ENCODE measurements at places on chromosomes 16 and 17.
A peak's percentile ranks its signal among the peaks of the same experiment; 100 is the strongest.

DNA sequence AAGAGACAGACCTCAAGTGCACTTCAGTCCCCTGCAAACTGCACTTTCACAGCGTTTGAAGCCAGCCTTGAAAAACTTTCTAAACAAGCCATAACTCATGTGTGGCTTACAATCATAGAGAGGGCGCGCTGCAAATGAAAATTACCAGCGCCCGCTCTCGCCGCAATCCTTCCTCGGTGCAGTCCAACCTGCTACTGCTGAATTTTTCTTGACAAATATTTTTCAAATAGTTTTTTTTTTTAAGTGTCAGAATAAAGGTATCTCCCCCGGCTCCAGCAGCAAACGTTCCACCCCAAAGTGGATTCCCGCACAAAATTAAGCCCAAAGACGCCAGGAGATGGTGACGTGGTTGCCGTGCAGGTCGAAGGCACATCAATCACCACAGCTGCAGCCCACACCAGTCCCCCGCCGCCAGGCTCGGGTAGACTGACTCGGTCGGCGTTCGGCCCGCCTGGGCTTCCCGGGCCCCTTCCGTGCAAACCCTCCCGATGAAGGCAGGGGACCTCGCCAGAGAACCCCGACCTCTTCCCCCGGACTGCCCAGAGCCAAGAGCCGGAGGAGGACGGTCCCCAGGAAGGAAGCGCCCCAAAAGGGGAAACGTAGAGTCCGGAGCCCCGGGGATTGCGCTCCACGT lies 630 bp downstream of the GRB2 start:
- DNase-seq = no peak

GRCh38 chr16:78780808-78781207 lies 681.4 kb downstream of the WWOX start:
- no peak for DNase-seq

DNA sequence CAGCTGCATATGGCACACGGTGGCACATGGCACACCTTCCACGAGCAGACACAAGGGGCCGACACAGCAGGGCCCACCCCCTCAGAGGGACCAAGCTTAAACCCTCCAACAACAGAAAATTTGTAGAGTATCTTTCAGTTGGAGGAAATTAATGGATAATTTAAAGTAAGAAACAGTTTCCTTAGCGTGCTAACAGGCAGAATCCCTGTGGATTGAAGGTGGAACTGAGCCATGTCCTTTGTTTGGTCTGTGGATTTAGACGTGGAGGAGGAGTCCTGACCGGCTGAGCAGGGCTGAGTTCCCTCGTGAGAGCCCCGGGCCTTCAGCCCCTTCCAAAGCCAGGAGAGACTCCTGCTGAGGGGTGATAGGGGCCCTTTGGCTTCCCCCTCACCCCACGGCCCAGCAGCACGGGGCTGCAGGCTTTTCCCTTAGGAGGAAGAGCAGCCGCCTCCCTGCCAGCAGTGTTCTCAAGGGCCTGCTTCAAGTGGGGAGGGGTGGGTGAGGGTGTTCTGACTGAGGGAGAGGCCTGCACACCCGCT lies 1.4 kb upstream of the CYB561 start:
- no peak for DNase-seq

DNA sequence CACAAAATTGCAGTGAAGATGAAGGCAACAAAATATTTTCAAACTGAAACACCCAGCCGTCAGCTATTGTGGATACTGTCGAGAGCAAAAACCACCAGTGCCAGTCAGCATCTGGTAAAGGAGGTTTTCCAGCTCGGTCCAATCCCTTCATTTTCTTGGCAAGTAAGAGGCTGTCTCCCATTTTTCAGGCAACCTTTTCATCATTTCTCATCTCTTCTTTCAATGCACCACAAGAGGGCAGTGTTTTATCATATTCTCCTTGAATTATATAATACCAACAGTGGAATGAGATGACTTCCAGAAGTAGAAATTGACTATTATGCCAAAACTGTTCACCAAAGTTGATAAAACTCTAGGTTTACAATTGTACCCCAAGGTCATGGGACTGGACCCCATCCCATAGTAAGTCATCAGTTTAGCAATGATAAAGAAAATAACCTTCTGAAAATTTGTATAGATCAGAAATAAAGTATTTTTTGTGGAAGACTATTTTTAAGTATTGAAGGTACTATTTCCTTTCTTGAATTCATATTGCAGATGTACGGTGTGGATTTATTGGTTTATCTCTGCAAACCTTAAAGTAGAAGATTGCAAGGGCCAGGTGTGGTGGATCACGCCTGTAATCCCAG lies 16.8 kb downstream of the NQO1 start:
- DNase-seq = peak; percentile 57

- DNase-seq = no peak
Measured at GRCh38 chr17:4319221-4319620, 47.3 kb downstream of the UBE2G1 start.

DNA sequence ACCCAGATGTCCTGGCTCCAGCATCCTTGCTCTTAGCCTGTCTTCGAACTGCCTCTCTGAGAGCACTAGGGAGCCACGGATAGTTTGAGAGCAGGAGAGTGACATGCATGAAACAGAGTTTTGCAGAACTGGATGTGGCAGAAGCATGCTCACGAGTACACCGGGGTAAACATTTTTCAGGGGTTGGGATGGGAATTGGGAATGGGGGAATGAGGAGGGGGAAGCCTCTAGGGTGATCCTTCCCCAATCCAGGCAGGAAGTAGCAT lies 34.2 kb upstream of the CIBAR2 start:
- no peak for DNase-seq

GRCh38 chr16:30697264-30698138 lies 1.5 kb upstream of the SRCAP start:
- DNase-seq = no peak

GRCh38 chr16:55539049-55539448 lies 27.4 kb upstream of the CAPNS2 start:
- DNase-seq = peak; percentile 85

DNA sequence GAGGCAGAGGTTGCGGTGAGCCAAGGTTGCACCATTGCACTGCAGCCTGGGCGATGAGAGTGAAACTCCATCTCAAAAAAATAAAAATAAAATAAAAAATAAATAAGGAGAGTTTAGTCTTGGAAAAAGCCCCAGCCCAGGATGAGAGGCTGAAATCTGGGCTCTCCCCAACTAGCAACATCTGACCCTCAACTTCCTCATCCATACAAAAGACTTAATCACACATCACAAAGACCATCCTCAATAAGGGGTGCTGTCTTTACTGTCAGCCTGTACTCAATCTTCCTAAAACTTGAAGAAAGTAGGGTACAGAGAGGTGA lies 11.4 kb upstream of the SLC4A1 start:
- DNase-seq = no peak

DNA sequence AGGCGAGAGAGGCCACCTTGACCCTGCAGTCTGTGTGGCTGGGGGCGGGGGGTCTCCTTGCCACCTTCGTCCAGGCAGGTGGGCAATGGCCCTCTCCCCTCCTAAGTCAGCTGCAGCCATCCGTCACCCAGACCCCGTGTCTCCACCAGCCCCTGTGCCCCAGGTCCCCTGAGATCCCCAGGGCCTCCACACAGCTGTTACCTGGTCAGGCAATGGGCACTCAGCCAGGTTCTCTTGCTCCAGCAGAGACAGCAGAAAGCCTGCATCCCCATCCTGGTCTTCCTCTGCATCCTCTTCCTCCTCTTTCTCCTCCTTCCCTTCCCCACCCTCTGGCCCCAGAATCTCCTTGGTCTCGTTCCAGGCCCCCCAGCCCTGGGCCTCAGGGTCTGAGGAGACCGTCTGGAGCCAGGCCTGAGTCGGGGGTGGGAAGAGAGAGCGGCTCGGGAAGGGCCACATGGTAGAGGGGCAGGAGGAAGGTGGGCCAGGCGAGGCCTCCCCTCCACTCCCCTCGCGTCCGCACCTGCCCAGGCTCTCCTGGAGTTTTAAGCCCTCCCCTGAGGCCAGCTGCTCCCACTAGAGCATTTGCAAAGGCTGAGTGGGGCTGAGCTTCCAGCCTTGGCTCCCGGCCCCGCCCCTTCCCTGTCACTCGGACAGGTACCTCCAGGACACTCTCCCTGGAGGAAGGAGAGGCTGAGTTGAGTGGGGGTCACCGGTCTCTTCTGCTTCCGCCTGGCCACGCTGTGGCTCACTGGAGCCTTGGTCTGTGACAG lies at the start of gene PABPN1L:
Gene PABPN1L, minus strand, starts transcription at position 510 of the 770 bp plus-strand sequence. Its CDS starts 54 bp downstream, at position 456.
- no peak for DNase-seq

- no peak for DNase-seq
Measured at GRCh38 chr17:76370261-76370993, 14.0 kb upstream of the SPHK1 start.

DNA sequence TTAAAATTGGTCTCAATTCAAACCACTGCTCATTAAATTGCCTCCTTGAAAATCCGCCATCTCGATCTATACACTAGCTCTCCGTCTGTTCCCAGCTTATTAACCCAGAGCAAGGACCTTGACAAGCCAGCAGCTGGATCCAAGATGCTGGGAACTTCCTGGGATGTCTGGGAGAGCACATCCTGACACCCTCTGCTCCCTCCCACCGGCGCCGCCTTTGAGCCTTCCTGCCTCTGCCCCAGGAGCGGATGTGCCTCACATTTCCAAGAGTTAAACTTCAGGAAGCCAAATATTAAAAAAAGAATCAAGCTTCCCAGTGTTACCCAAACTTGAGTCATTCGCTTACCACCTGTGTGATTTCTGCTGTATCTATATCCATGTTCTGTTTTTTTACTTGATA lies 107.9 kb downstream of the HAPSTR1 start:
- no peak for DNase-seq

GRCh38 chr16:50490828-50491227 lies 57.4 kb upstream of the NKD1 start:
- DNase-seq = no peak

DNA sequence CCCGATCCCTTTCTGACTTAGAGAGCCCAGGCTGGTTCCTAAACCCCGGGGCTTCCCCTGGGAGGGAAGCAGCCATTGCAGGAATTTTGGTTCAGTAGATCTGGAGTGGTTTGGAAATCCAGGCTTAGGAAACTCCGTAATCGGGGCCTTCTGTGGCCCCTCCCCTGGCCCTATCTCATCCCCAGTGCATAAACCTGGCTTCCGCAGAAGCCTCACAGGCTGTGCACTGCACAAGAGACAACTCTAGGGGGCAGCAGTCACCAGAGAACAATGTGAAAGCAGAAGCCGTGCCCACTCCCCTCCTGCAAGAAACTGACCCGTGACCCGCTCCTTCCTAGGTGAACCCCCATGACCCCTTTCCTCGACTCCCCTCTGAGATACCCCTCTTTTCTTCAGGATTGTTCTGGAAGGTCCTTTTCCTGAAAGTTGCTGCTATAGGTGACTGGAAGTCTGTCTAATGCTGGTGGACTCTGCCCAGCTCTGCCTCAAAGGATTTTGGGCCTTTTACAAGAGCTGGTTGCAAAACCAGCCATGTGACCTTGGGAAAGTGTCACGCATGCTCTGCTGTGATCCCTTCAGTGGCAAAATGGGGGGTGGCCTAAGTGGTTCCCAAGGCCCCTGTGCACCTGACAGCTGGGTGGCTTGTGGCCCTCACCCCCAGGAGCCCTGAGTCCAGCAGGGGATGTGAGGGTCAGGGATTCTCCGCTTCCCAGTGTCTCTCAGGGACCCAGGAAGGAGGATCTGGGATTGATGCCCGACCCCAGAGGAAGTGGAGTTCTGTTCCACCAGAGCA lies 14.4 kb downstream of the GUCY2D start:
- peak; percentile 6 for DNase-seq

DNA sequence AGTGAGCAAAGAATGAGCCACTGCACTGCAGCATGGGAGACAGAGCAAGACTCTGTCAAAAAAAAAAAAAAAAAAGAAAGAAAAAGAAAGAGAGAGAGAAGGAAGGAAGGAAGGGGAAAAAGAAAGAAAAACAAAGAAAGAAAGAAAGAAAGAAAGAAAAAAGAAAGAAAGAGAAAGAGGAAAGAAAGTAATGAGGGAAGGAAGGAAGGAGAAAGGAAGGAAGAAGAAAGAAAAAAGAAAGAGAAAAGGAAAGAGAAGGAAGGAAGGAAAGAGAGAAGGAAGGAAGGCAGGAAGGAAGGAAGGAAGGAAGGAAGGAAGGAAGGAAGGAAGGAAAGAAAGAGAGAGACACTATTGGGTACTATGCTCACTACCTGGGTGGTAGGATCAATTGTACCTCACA lies 122.2 kb upstream of the ERCC4 start:
- no peak for DNase-seq

GRCh38 chr17:33164169-33164881 lies 128.8 kb downstream of the ASIC2 start:
- DNase-seq = no peak

- DNase-seq = no peak
Measured at GRCh38 chr17:11378506-11378905, 137.5 kb downstream of the SHISA6 start.

- no peak for DNase-seq
Measured at GRCh38 chr16:18060351-18060750, 276.2 kb downstream of the NPIPA8 start.

GRCh38 chr17:49618028-49618611 lies 42.4 kb downstream of the NXPH3 start:
- DNase-seq = no peak

- DNase-seq = peak; percentile 48
Measured at GRCh38 chr17:60863892-60864707, 186.4 kb downstream of the BCAS3 start.

DNA sequence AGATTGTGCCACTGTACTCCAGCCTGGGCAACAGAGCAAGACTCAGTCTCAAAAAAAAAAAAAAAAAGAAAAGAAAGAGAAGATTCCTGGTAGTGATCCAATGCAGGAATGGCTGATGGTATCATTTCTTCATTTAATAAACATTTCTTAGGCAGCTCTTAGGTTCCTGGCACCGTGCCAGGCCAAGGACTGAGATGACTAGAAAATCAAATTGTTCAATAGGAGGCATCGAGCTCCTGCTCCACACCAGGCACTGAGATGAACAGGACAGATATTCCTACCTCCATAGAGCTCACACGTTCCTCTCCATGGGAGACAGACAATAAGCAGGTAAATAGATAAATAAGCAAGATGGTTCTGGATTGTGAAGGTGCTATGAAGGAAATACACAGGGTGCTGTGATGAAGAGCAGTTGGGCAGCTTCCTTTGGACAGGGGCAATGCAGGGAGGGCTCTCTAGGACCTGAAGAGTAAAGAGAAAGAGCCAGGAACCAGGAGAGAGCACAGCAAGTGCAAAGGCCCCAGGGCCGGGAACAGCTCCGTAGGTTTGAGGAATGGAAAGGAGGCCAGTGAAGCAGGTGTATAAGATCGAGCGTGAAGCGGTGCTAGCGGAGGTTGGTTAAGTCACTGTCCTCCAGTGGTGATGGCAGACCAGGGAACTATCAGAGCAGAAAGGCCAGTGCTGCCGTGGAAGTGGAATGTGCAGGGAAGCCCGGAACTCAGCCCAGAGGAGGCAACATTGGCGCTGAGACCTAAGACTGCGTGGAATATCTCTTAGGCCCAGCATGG lies 26.5 kb upstream of the CRHR1 start:
- no peak for DNase-seq

- no peak for DNase-seq
Measured at GRCh38 chr17:8138374-8138671, 13.9 kb downstream of the PER1 start.

DNA sequence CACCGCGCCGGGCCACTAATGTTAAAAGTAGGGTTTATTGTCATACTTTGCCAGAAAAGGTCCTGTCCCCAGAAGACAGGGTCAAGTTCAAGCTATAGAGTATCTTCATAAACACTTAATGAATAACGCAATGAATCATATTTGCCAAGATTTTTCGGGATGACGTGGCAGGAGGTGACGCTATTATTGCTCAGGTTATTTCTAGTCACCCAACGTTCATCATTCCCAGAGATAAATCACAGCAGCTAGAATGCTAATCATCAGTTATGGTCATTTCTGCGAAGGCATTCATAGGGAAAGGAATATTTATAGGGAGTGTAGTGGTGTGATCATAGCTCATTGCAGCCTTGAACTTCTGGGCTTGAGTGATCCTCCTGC lies 2.0 kb downstream of the TMC5 start:
- no peak for DNase-seq

- DNase-seq = no peak
Measured at GRCh38 chr17:65231086-65231485, 93.9 kb downstream of the RGS9 start.

GRCh38 chr16:30925632-30925987 lies 2.2 kb downstream of the FBXL19 start:
- DNase-seq = no peak
